ENCODE measurements at places on chromosomes 12 and 14. TPM values are rescaled to one million over a fixed set of nuclear protein-coding genes. Genes with fewer than 3 reads are reported as not detected.

The SRRM4 gene
- total RNA-seq: not detected

The TAS2R9 gene
- total RNA-seq: not detected

The AHNAK2 gene
- 106 TPM for total RNA-seq

The TMEM30B gene
- total RNA-seq: 0.51 TPM

The SLC4A8 gene
- 3.3 TPM for total RNA-seq

The RNF212B gene
- total RNA-seq: not detected

The NTN4 gene
- total RNA-seq: 28.6 TPM

The DDN gene
- under 0.01 TPM for total RNA-seq

The KITLG gene
- total RNA-seq: 64.6 TPM

The GZMB gene
- not detected for total RNA-seq

The NFE2 gene
- 0.17 TPM for total RNA-seq

The DEGS2 gene
- 0.26 TPM for total RNA-seq

The ITGB7 gene
- 0.50 TPM for total RNA-seq

The RNASE3 gene
- total RNA-seq: not detected

The SLC6A12 gene
- total RNA-seq: under 0.01 TPM

The TMEM179 gene
- under 0.01 TPM for total RNA-seq

The KRT75 gene
- total RNA-seq: not detected

The KERA gene
- not detected for total RNA-seq

The CHD8 gene
- 46.5 TPM for total RNA-seq

The SNRNP35 gene
- total RNA-seq: 20.8 TPM

The INTS13 gene
- total RNA-seq: 33.0 TPM

The UNG gene
- 23.9 TPM for total RNA-seq

The TAS2R42 gene
- total RNA-seq: not detected

The TSPAN8 gene
- under 0.01 TPM for total RNA-seq

The ZNF384 gene
- 9.8 TPM for total RNA-seq

The SIX6 gene
- total RNA-seq: not detected

The HVCN1 gene
- total RNA-seq: 7.4 TPM

The MAP1LC3B2 gene
- total RNA-seq: 1.2 TPM

The SLC6A13 gene
- total RNA-seq: not detected

The TRIM9 gene
- total RNA-seq: 0.50 TPM

The RIN3 gene
- total RNA-seq: 5.4 TPM

The HNF1A gene
- not detected for total RNA-seq

The GAS2L3 gene
- 33.4 TPM for total RNA-seq

The LRRC10 gene
- not detected for total RNA-seq

The TMEM63C gene
- total RNA-seq: not detected

The DBX2 gene
- not detected for total RNA-seq

The MYH7 gene
- total RNA-seq: not detected

The SLC25A47 gene
- under 0.01 TPM for total RNA-seq

The LRTM2 gene
- not detected for total RNA-seq

The SMOC1 gene
- not detected for total RNA-seq

The DNAJC22 gene
- 4.6 TPM for total RNA-seq

The GPR137C gene
- 0.51 TPM for total RNA-seq

The LTBR gene
- 78.4 TPM for total RNA-seq

The GSC gene
- 0.51 TPM for total RNA-seq

The KRT3 gene
- not detected for total RNA-seq

The ANKRD52 gene
- total RNA-seq: 9.0 TPM

The FOXA1 gene
- under 0.01 TPM for total RNA-seq

The PLA2G1B gene
- not detected for total RNA-seq

The AQP2 gene
- total RNA-seq: not detected

The TCP11L2 gene
- 82.6 TPM for total RNA-seq

The BTBD6 gene
- total RNA-seq: 39.5 TPM

The TBX3 gene
- 66.4 TPM for total RNA-seq

The C12orf54 gene
- total RNA-seq: not detected

The TMPRSS12 gene
- total RNA-seq: not detected

The FAM181A gene
- total RNA-seq: not detected

The GLT1D1 gene
- total RNA-seq: under 0.01 TPM

The GUCY2C gene
- total RNA-seq: not detected

All from fibroblast of lung (primary cell).